Activated CD8-positive, alpha-beta memory T cell treated with anti-CD3 and anti-CD28 coated beads for 1 hour (primary cell): ENCODE measurements at places on chromosomes 5 and 9.

GRCh38 chr5:170011751-170012150 lies 31.5 kb upstream of the INSYN2B start:
- no peak for DNase-seq

- DNase-seq, result no peak
These were observed 8.4 kb upstream of the RUSC2 start for GRCh38 chr9:35481347-35481975.

GRCh38 chr5:176741561-176742211 lies 68.7 kb upstream of the UNC5A start:
- DNase-seq, result no peak

- DNase-seq, result no peak
These were observed 184.8 kb upstream of the RASEF start for GRCh38 chr9:83247732-83248131.

GRCh38 chr5:133506181-133506580 lies 106.2 kb downstream of the FSTL4 start:
- no peak for DNase-seq

- DNase-seq, result no peak
These were observed 303.6 kb upstream of the NUDT12 start for GRCh38 chr5:103866169-103866568.
